Renal cortex interstitium (tissue), 15 donors: ENCODE measurements at places on chromosomes 2 and 18. TPM values are rescaled to one million over a fixed set of nuclear protein-coding genes. Genes with fewer than 3 reads are reported as not detected.

DNA sequence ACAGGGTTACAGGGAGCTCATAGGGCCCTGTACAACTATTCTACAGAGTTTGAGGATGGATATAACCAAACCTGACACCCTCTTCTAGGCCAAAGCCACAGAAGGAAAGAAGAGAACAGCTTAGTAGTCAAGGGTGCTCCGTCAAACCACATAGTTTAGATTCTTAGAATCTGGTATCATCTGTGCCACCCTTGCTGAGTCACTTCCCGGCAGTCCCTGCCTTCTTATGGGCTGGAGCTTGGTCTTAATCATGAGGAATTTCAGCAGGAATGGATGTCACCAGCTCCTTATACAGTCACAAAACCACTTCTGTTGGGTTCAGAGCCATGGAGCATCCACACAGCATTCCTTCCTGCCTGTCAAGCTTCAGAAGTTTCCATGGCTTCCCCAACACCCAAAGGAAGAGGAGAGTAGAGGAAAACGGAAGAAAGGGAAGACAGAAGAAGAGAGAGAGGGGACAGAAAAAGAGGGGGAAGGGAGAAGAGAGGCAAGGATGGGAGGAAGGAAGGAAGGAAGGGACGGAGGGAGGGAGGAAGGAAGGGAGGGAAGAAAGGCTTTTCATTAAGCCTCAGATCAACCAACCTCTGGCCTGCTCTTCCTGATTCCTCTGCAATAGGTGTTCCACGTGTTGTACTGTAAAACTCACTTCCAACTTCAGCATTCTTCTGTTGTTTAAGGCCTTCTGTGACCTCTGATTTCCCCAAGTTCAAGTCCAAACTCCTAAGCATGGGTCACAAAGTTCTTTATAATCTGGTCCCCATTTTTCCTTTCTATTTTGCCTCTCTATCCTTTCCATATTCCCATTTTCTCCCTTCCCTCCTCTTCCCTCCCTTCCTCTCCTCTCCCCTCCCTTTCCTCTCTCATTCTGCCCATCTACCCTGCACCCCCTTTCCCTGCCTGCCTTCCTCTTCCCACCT is 246.1 kb upstream of the TNP1 start:
- DNase-seq = no peak

DNA sequence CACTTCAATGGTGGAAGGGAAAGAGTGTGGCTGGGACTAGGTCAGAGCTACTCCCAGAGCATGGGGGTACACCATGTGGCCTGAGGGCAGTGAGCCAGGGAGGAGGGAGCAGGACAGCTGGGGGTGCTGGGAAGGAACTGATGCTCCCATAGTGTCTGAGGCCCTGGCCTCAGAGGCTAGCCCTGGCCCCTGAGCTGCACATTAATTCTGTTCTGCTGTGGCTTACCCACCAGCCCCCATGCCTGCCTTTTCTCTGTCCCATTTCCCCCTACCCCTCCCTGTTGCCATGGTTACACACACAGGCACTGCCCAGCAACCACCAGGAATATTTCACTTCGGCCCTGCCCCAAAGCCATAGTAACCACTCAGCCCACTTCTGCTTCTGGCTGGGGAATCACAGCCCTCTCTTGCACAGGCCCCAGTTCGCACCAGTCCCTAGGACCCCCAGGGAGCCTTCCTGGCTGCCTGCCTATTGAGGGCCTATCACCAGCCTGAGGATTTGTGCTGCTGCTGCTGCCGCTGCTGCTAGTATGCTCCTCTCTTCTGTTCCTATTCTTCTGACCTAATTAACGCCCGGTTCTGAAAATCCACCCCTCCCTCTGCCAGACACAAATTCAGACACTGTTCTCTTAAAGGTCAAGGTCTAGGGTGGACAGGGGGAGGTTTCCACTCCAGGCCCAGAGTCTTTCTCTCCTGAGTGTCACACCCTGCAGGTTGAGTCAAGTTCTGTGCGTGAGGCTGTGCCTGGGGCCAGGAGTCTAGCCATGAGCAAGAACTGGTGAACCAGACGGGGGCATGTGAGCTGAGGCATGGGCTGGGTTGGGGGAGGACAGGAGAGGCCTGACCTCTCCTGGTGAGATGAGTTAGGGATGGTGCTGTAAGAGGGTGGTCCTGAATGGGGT is 87.1 kb upstream of the MCFD2 start:
- DNase-seq = no peak

- DNase-seq = no peak
Measured at GRCh38 chr2:19062370-19062769, 296.1 kb downstream of the OSR1 start.

TLX2 gene
- not detected for polyA plus RNA-seq
